Activated naive CD8-positive, alpha-beta T cell treated with anti-CD3 and anti-CD28 coated beads, Interleukin-2, amount 50 U/mL, for 24 hours (primary cell): ENCODE measurements at places on chromosomes 5 and 9.

DNA sequence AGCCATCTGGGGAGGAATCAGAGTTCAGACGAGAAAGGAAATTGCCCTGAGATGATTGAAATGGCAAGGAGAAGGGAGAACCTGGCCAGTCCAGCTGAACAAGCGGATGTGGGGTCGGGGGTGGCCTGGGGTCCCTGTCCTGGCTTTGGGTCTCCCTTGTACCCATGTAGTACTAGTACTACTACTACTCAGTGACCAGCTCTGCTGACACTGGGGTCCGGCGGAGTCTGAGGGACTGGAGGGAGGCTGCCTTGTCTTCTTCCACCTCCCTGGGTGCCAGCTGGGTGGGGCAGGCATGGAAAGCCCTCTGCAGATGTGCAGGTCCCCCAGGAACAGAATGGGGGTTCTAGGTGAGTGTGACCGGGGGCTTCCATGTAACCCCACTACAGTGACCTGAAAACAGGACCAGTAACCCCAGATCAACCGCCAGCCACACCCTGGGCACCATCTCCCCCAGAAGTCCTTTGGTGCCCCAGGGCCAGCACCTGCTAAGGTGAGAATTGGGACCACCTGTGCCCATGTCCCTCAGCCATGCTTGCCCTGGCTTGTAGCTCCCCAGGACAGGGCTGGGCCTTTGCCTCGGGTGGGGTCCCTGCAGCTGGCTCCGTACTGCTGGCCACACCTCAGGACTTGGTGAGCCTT lies 89.1 kb upstream of the COL5A1 start:
- DNase-seq: no peak

DNA sequence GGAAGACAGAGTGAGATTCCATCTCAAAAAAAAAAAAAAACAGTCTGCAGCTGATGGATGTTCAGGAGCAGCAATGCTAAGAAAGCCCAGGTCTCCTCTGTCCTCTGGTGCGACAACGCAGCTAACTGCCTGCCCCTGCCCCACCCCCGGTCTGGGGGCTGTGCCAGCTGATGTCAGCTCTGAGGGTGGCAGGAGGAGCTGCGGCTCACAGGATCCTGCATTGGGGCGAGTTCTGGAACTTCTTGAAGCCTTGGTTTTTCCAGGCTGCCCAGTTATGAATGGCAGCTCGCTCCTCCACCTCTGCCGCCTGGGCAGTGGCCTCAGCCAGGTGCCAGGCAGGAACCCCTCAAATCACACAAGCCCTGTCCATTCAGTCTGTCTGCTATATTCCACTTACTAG lies 113.5 kb downstream of the ROR2 start:
- no peak for DNase-seq

GRCh38 chr5:159002171-159002570 lies 97.5 kb downstream of the EBF1 start:
- no peak for DNase-seq

DNA sequence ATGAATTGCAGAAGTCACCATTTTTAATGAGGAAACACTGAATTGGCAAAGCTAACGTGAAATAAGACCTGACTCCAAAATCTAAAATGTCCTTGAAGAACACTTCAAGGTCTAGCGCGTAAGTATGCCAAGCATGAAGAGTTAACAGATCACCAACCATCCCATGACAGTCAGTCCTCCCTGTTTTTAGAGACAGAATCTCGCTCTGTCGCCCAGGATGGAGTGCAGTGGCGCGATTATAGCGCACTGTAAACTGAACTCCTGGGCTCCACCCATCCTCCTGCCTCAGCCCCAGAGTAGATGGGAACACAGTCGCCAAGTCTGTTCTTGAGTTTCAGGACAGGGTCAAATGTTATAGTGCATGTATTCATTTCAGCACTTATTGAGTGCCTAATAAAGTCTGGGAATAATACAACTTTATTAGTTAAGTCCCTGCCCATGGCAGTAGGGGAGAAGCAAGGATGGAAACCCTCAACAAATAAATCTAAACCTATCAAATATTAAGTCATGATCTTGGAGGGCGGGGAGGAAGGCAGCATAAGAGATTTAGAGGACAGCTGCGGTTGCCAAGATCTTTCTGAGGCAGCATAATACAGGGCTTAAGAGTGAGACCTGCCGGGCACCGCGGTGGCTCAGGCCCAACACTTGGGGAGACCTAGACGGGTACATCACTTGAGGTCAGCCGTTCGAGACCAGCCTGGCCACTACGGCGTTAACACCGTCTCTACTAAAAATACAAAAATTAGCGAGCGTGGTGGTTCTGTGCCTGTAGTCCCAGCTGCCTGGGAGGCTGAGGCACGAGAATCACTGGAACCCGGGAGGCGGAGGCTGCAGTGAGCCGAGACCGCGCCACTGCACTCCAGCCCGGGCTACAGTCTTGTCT lies 1.1 kb downstream of the ATPSCKMT start:
- no peak for DNase-seq

DNA sequence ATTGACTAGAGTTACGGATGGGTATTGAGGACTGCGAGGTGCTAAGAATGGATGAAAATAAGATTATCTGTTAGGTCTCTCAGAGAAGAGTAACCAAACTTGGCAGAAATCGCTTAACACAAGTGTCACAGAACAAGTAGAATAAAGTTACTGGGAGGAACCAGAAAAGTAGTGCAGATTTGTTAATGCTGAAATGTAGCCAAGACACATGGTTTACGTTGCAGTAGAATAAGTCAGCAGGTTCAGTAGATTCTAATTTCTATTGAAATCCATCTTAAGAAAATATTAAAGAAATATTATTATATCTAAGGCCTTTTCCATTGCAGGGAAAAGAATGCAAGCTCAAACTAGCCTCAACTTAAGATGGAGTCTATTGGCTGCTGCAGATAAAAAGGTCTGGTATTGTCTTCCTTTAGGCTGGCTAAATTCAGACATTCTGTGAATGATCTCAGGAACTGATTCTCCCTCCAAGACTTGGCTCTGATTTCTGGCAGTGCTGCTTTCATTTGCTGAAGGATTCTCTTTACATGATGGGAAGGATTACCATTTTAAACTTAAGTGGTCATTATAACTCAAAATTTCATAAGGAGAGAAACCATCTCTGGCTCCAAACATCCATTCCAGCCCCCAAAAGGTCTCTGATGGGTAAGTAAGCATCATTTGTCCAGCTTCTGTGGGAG lies 314.9 kb downstream of the MARCHF11 start:
- no peak for DNase-seq

DNA sequence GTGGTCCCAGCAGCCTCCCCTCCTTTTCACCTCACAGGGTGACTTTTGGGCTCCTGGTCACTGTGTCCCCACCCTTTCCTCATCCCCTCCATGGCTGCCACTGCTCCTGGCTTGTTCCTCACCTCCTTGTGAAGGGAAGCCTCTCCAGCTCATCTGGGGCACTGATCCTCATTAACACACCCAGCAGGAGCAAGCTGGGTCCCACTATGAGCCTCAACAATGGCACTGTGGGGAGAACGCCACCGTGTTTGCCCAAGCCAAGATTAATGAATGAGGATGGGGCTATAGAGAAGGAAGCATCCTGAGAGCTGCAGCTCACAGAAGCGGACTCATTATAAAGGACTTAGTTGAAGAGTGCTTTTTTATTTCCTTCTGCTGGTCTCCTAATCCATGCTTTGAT lies 118.4 kb downstream of the MARCHF11 start:
- DNase-seq: no peak

DNA sequence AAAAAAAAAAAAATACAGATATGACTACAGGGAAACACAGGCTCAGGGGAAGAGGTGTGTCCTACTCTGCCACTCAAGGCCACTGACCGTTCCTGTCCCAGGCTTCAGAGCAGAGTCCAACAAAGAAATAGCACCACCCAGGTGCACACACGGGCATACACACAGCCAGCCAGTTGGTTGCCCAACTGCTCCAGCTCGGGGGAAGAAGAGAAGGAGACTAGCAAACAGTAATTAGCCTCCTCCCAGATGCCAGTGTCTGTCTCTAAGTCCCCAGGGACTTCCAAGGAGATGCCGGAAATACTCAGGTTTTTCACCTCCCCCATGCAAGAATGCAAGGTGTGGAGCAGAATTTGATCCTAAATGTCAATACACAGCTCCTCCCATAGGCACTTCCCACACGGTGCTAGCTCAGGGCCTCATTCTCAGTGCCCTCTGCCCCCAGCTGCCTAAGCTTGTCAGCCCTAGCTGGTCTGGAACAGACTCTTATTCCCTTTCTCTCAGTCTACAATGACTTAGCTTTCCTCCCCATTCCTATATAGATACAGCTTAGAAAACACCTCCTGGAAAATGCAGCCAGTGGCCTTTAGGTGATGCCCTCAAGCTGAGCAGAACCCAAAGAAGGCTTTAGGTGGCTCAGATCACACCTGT lies 1.7 kb downstream of the MYORG start:
- DNase-seq: no peak

DNA sequence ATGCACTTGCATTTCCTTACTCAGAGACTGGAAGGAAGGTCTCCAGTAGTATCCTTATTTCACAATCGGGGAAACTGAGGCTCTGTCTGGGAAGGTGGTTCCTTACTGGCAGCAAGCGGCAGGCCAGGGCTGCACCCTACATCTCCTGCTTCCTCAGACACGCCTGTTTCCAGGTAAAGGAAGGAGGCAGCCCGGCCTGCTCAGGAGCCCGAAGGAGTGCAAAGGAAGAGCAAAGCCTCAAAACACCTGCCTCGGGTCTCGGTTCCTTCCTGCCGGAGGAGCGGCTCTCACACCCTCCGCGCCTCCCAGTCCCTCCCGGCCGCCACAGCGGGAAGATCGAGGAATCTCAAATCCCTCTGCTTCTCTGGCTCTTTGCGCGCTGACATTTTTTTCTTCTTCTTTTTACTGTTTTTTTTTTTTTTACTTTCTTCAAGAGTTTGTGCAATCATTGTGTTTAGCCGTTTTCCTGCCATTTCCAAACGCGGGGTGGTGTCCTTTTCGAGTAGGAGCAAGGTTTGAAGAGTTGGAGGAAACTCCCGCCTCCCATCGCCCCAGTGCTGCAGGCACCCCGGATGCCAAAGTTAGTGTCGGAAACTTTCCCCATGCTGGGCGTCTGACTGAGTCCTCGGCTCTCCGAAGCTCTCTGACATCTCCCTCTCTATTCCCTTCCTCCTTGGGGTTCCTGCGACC lies 1.0 kb downstream of the GGTA1 start:
- no peak for DNase-seq

GRCh38 chr5:112077180-112077579 lies 320.2 kb upstream of the NREP start:
- no peak for DNase-seq
